ENCODE measurements at places on chromosomes 11 and 22.

GRCh38 chr11:17702876-17703275, 16.5 kb upstream of the MYOD1 start:
- DNase-seq: no peak

- DNase-seq: no peak
Measured at GRCh38 chr11:85086504-85087284, 540.5 kb downstream of the DLG2 start.

DNA sequence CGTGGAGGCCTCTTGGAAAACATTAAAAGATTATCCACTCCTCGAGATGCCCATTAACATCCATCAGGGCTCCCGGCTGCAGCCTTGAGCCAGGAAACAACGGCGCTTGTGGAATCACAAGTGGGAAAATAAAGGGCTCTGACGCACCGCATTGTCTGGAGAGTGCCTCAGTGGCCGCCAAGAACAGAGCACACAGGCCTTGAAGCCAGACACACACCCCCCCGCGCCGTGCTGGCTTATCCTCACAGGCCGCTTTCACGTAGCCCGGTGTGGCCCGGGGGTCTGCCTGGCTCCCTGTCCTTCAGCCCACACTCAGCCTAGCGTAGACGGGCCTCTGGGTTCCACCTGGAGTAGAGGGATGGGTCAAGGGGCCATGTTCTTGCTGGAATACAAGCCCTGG, 1020.5 kb downstream of the BRD1 start:
- no peak for DNase-seq

DNA sequence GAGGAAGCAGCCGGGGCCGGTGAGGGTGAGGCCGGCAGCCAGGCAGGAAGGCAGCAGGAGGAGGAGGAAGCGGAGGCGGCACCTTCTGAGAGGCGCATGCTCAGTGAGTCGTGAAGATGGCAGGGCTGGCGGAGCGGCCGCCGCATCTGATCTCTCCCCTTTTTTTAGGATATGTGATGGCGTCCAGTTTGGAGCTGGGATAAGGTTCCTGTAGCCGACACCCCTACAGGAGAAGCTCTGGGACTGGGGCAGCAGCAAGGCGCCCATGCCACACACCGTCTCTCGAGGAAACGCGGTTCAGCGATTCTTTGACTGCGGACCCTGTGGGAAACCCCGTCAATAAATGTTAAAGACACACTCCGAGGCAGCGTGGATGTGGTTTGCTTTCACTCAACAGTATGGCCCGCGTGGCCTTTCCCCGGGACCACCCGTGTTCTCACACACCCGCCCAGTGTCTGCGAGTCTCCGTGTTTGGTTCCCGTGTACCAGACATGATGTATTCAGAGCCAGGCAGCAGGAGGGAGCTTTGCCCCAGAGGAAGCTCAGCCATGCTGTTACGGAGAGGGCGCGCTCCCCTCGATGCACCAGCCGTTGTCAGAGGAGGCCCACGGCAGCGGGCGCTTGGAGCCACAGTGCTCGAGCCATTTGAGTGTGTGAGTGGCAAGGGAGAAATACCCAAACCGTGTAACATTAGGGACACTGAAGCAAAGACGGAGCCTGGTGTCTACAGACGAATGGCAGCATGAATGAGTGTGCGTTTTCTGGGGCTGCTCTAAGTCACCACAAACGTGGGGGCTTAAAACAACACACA, 27.7 kb upstream of the PARVB start:
- DNase-seq: no peak

- DNase-seq: no peak
Measured at GRCh38 chr22:26445577-26446275, 16.7 kb downstream of the ASPHD2 start.

DNA sequence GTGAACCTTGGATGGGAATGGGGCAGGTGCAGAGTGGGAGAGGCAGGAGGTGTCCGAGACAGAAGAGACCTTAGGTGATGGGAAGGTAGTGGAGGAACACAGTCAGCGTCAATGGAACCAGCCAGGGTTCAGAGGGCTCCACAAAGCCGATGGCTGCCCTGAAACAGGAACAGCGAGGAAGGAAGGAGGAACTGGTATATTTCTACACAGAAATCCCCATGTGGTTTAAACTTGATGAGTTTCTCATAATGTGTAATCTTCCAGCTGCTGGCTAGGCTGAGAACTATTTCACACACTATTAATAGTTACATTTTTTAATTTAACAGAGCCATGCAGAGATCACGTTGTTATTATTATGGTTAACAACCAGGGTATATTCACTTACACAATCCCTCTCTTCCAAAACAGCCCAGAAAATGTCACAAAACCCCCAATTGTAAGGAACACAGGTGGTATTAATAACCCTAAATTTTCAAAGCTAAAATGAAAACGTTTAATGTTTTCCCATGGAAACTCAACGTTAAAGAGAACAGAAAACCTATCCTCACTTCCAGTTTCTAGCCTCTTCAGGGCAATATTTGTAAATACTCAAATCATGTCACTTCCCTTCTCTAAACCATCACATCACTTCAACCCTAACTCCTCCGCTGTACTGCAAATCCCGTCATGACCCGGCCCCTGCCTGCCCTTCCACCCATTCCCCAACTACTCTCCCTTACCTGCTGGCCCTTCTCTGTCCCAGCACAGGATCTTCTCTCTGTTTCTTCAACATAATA, 74.5 kb upstream of the ARFGAP3 start:
- no peak for DNase-seq

Measured in D341Med (cell line).